ENCODE measurements at places on chromosomes 12 and 14.

- no peak for DNase-seq
These were observed 450.3 kb downstream of the RMST start for GRCh38 chr12:97912943-97913342.

GRCh38 chr14:101834397-101834796 is 72.9 kb downstream of the PPP2R5C start:
- DNase-seq = no peak

DNA sequence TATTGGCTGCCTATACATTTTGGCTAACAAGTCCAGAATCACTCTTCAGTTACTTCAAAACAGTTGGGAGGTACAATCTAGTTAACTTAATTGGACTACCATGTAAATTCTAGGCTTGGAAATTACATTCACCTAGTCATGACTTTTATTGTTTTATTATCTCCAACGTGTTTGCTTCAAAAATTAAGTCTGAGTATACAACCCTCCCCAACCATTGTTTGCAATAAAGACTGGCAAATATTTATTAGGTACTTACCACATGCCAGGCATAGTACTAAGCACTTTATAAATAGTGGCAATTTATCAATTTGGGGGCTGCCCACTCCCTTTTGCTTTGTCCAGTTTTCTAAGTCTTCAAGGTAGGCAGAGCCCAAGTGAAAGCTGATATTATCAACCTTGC is 30.3 kb downstream of the TXNDC16 start:
- no peak for DNase-seq

- DNase-seq = no peak
These were observed 3.7 kb downstream of the PRICKLE1 start for GRCh38 chr12:42585841-42586216.
